Bronchial smooth muscle cell (primary cell): ENCODE measurements at places on chromosomes 16 and 17. TPM values are rescaled to one million over a fixed set of nuclear protein-coding genes. Genes with fewer than 3 reads are reported as not detected.

The SLC25A11 gene
- 46.7 and 67.4 TPM in 2 replicates for total RNA-seq

The SOX8 gene
- total RNA-seq = 0.16 and 0.17 TPM in 2 replicates

The WFIKKN1 gene
- total RNA-seq = 0.09 and 0.32 TPM in 2 replicates

The CDK5R1 gene
- total RNA-seq = 0.32 and 0.43 TPM in 2 replicates

The KRT12 gene
- not detected in 2 replicates for total RNA-seq

The NPIPB2 gene
- total RNA-seq = 4.6 and 6.1 TPM in 2 replicates

The HSD17B1 gene
- 1.5 and 5.7 TPM in 2 replicates for total RNA-seq

The ABCA10 gene
- total RNA-seq = 5.2 and 5.6 TPM in 2 replicates

The KRTAP3-1 gene
- not detected in 2 replicates for total RNA-seq

The IRX5 gene
- 0.09 TPM in 1 of 2 replicates, not detected in the other for total RNA-seq

The PIEZO1 gene
- total RNA-seq = 116 and 117 TPM in 2 replicates

The ZP2 gene
- total RNA-seq = not detected in 2 replicates

The PYCARD gene
- 105 and 171 TPM in 2 replicates for total RNA-seq

The C17orf67 gene
- total RNA-seq = 0.32 and 0.60 TPM in 2 replicates

The PTX4 gene
- not detected in 2 replicates for total RNA-seq

The OR1A2 gene
- total RNA-seq = not detected in 2 replicates

The ITGAX gene
- under 0.01 TPM in 1 of 2 replicates, not detected in the other for total RNA-seq

The GFAP gene
- 0.16 and 0.17 TPM in 2 replicates for total RNA-seq

The VMO1 gene
- total RNA-seq = 1.1 and 1.2 TPM in 2 replicates

The SCN4A gene
- total RNA-seq = 0.09 and 0.16 TPM in 2 replicates
